ENCODE measurements at places on chromosomes 6 and 20.
A peak's percentile ranks its signal among the peaks of the same experiment; 100 is the strongest.

- no peak for DNase-seq
Observed at GRCh38 chr20:20297752-20298151, 70.2 kb upstream of the INSM1 start.

DNA sequence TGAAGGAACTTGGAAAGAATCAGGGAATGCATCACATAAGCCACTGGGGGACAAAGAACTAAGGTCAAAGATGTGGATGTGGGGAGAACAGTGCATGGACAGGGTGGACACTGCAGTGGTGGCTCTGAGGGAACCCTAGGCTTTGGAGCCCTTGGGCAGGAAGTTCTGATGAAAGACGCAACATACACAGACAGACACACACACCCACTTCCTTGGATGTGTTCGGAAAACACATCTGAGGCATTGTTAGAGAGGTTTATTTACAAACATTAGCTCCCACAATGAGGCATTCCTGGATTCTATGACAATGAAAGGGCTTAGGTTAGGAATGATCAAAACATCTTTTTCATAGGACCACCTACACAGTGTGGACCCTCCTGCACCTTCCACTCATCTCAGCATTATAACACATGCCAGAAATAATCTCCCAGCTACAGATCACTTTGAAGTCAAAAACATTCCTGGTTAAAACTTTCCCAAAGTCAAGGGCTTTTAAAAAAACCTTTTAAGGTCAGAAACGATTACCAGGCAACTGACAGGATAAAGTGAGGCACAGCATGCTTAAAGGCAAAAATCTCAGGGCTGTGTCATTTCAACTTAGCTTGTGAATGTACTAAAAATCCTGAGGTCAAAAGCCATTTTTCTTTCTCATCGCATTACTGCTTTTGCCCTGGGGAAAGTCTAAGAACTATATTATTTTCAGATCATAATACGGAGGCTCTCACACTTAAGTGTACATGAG lies 6.4 kb upstream of the METTL24 start:
- DNase-seq, result no peak

- no peak for DNase-seq
Observed at GRCh38 chr6:159221486-159222170, 52.4 kb downstream of the FNDC1 start.

GRCh38 chr6:32623693-32624092 lies 13.5 kb upstream of the HLA-DQA1 start:
- no peak for DNase-seq

DNA sequence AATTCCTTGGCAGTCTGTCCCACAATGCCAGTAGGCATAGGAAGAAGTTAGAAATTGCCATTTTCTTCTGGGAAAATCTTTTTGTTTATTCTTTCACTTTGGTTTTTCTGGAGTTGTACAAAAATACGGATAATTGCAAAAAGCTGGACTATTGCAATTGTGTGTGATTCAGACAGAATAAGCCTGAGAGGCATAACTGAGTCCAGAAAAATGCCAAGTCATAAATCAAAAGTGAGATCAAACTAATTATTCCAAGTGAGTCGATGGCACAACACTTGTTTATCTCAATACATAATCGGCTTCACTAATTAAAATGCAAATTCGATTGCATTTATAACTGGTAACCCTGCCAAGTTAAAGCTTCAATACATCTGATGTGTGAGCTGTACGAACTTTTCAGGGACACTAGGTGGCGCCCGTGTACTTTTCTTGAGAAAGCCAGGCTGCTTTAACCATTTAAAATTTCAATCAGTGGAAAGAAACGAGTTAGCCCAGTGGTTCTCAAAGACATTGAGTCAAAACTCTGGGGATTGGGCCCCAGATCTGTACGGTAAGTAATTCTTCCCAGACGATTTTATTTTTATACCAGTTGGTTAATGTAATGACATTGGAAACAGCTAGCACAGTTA lies 102.6 kb downstream of the LAMP5 start:
- DNase-seq, result peak; percentile 65

- no peak for DNase-seq
Observed at GRCh38 chr6:74798302-74798701, 407.6 kb downstream of the COL12A1 start.

GRCh38 chr6:21846541-21847451 lies 253.2 kb downstream of the SOX4 start:
- DNase-seq, result no peak

GRCh38 chr20:1108437-1108920 lies 9.9 kb upstream of the PSMF1 start:
- no peak for DNase-seq

- no peak for DNase-seq
Observed at GRCh38 chr6:6875818-6876470, 231.8 kb upstream of the RREB1 start.

GRCh38 chr20:25203871-25204320 lies 8.4 kb downstream of the ENTPD6 start:
- no peak for DNase-seq

DNA sequence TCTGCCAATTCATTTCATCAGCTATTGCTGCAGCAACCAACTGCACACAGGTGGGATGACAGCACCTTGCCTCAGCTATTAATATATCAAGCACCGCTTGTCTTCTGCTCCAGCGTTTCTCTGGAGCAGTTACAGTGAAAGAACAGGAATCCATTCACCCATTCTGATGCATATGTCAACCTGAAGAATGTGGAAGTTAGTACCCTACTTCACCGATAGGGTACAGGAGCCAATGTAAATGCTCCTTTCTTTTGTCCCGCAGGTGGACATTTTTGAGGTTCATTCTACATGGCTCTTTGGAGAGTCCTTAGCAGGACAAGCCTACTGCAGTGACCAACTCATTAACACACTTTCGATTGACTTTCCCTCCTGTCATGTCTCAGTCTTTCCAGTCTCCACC lies 139.9 kb upstream of the PRND start:
- no peak for DNase-seq

- no peak for DNase-seq
Observed at GRCh38 chr6:155067956-155068615, 73.0 kb downstream of the TIAM2 start.

DNA sequence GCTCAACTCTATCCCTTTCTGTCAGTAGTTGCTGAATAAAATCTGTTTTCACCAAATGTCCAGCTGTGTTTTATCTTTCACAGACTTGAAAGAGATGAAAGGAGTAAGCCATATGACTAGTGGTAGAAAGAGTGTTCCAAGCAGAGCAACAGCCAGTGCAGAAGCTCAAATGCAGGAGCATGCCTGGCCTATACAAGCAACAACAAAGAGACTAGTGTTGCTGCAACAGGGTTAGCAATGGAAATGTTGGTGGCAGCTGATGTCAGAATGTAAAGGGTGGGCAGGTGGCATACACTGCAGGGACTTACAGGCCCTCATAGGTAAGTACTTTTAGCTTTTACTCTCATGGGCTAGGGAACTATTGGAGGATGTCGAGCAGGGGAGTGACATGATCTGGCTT lies 5.2 kb upstream of the HINT3 start:
- no peak for DNase-seq

DNA sequence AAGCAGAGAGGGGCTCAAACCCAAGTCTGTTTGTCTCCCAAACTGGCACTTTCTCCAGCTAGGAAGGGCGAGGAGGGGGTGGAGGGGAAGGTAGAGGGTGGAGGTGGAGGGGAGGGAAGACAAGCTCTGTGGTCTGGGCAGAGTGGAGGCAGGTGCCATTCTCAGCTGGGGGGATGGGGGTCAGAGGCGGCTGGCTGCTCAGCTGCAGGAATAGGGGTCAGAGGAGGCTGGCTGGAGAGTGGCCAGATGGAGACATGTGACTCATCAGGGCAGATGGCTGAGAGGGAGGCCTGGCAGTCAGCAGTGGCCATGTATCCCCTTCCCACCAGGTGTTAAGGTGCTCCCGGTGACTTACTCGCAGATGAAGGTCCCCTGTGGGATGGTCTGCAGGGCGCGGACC lies 3.5 kb upstream of the SLC44A4 start:
- no peak for DNase-seq

DNA sequence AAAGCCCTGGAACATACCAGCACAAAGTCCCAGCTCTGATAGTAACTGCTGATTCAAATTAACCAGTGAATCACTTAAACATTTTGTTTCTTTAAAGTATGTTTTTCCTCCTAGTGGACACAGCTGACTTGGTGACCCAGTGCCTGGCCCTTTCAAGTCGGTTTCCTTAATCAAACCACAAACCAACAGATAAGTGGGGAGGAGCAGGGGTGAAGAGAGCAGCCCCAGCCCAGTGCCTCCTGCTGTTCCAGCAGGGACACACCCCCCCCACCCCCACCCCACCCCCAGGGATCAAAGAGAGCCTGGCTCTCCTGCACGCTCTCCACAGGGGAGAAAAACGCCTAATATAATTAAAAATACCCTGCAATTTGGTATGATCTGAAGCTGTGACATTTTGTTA lies 55.4 kb upstream of the TBXT start:
- no peak for DNase-seq

DNA sequence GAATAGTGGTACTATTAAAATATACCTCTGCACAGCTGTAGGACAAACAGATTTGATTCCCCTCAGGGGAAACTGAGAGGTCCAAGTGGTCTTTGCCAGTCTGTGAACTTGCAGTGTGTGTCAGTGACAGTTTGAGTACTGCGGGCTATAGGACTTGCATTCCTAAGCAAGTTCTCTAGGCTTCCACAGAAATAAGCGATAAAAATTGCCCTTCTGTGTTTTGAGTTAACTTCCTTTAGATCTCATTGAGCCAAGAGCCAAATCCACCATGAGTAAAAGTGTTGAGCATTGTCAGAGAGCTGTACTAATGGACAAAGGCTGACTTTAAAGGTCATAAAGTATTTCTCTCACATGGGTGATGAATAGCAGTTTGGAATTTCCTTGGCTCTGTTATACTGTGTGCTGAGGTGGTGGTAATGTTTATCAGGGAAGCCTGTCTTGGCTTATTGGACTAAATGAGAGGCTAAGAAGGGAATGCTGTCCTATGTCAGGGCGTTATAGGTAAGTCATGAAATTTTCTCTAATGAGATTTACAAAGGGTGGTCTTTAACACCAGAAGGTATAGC lies 122.6 kb upstream of the MAP3K7 start:
- no peak for DNase-seq

DNA sequence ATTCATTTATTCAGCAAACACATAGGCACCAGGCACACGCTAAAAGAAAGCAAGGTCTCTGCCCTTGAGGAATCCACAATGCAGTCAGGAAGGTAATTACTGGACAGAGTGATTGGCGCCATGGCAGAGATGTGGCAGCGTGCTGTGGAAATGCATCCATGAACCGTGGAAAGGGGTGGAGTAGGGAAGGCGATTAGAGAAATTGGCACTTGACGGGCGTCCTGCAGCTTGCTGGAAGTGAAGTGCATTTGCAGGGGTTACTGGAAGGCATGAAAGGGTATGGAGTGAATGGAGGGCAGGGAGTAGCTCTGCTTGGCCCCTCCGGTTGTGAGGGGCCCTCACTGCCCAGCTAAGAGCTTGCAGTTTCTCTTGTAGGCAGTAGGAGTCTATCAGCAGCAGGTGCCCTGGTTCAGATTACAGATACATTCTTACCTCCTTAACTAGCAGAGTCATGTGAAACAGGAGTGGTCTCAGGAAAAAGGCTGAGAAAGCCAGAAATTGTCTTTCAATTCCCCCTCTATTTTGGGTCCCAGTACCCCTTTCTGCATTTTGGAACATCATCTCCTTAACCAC lies 122.5 kb upstream of the TIAM2 start:
- no peak for DNase-seq

- DNase-seq, result no peak
Observed at GRCh38 chr20:652615-653109, 338 bp downstream of the SRXN1 start.

DNA sequence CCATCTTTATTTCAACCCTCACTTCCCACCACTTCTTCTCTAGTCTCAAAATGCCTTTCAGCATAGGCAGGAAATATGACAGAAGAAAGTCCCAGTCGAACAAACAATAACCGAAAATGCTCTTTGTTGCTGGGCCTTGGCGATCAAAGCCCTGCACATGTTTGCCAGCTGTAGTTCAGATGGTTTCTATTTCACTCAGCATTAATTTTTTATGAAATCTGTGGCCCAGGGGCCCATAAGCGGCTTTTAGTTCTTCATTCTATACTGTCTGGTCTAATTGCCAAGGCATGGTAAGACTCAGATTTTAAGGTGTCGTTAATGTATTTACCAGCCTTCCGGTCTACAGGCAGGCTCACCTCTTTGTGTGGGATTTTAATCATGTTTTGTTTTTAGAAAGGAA lies 10.9 kb upstream of the F13A1 start:
- DNase-seq, result no peak

- DNase-seq, result no peak
Observed at GRCh38 chr6:139148557-139149235, 13.8 kb downstream of the HECA start.

- no peak for DNase-seq
Observed at GRCh38 chr20:59583428-59584277, 20.7 kb upstream of the PHACTR3 start.

DNA sequence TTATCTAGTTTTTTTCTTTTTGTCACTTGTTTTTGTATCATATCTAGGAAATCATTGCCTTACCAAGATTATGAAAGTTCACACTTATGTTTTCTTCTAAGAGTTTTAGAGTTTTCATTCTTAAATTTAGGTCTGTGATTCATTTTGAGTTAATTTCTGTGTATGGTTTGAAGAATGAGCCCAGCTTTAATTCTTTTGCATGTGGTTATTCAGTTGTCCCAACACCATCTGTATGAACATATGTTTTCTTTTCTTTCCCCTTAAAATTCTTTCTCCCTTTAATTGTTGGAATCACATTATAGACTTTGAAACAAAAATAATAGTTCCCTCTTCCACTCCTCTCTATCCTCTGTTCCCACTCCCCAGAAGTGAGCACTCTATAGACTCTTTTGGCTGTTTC lies 85.4 kb downstream of the SLX4IP start:
- DNase-seq, result no peak

DNA sequence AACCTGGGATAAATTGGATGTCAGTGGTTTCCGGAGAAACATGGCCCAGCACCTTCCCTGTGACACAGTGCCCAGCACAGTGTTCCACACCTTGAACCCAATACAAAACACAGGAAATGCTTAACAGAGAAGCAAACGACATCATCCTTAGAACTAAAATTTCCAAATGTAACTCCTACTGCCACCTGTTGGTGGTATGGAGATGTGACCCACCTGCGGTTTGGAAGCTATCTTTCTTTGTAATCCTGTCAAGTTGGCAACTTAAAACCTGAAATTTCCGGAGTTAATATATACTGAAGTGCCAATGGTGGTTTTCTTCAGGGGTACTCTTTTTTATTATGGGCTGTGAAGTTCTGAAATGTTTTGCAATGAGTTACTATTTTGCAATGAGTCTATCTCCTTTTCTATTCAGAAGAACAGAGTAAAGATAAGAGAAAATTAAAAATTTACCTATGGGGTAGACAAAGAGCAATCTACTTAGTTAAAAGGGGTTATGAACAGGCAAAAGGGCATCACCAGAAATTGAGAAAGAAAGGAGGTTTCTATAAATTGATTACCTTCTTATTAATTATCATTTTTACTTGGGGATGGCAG lies 658.8 kb downstream of the PTPRT start:
- DNase-seq, result no peak

DNA sequence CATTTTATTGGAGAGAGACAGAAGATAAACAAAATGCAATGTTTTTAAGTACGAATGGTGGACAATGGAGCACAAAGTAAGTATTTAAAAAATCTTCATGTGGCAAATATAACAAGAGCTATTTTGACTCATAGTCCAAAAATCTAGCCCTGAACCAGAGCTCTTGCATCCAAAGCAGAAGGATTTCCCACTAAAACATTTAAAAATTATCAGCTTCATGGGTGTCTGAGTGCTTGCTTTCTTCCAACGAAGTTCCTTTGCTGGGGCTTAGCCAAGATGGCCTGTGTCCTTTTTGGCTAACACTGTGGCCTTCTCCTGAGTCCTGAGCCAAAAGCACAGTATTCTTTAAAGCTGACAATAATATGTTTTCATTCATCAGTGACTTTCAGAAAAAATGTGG lies 161.7 kb downstream of the RIMS1 start:
- DNase-seq, result no peak

Data from prostate gland (tissue), 2 donors.